ENCODE measurements at places on chromosomes 5 and 9.
A peak's percentile ranks its signal among the peaks of the same experiment; 100 is the strongest.

GRCh38 chr5:176530983-176531901, 6.0 kb downstream of the RNF44 start:
- DNase-seq = peak; percentile 21

DNA sequence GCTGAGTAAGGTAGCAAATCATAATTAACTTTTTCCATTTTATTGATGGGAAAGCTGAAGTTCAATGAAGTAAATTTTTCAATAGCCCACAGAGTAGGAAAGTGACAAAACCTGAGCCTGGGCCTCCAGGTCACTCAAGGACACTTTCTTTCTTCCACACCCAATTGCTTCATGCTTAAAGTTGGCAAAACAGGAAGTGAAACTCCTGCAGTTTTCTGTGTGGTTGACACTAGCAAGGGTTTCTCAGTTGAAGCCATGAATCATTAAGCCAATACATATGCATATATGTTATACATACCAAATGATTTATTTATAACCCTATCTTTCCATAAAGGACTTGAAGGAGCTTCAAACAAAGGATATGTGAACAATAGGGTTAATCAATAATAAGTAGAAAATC, 13.9 kb downstream of the TLR4 start:
- DNase-seq = peak; percentile 41

- DNase-seq = no peak
Observed at GRCh38 chr5:160310552-160311295, 1.6 kb downstream of the CCNJL start.

GRCh38 chr9:77158772-77159513, 18.4 kb upstream of the VPS13A start:
- no peak for DNase-seq

GRCh38 chr5:142082182-142082781, 26.3 kb upstream of the NDFIP1 start:
- DNase-seq = no peak

GRCh38 chr5:52774005-52774410, 13.7 kb upstream of the ITGA1 start:
- DNase-seq = no peak

DNA sequence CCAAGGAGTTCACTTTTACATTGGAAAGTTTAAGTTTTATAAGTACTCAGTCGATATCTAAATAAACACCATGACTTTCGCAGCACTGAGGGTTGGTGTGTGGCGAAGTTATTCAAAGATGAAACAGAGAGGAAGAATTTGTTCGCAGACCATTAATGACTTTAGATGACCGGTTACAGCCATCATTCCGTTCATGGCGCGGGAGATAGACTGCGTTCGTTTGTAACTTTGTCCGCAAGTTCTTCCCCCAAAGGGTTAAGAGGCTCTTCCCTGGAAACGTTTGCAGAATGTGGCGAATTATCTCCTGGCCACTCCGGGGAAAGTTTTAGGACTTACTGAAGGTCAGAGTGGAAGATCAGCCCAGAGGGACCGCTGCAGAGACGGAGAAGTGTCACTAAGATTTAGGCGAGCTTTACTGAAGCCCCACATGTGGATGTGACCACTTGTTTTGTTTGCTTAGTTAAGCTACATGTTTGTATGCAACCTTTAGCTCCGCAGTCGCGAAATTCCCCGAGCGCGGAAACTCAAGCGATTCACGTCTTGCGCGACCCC, 2.2 kb upstream of the FOXD1 start:
- no peak for DNase-seq

DNA sequence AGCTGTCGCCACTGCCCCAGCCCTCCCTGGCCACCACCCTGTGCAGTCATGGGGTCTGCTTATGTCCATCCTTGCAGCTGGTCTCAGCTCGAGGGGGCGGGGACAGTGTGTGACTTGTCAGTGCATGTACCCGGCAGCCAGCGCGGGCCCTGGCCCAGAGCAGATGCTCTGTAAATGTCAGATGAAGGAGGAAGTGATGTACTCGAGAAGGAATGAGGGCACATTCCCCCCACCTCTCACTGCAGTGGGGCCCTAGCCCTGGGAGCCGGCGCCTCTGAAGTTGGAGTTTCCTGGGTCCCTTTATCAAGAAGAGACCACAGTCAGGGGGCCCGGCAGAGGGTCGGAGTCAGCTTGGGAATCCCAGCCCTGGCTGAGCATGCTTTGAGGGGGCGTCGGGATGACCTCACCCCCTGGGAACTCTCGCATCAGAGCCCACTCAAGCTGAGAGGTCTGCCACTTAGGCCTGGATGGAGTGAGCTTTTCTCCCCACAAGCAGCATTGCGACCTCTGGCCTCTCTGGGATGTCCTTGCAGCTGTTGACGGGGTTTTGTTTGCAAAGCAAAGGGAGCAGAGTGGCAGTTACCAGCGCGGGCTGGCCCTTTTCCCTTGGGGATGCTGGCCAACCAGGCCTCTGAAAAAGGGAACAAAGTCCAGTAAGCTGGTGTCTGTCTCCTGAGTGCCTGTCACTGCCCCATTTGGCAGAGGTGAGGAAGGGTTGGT, 19.0 kb downstream of the NEURL1B start:
- DNase-seq = peak; percentile 75

DNA sequence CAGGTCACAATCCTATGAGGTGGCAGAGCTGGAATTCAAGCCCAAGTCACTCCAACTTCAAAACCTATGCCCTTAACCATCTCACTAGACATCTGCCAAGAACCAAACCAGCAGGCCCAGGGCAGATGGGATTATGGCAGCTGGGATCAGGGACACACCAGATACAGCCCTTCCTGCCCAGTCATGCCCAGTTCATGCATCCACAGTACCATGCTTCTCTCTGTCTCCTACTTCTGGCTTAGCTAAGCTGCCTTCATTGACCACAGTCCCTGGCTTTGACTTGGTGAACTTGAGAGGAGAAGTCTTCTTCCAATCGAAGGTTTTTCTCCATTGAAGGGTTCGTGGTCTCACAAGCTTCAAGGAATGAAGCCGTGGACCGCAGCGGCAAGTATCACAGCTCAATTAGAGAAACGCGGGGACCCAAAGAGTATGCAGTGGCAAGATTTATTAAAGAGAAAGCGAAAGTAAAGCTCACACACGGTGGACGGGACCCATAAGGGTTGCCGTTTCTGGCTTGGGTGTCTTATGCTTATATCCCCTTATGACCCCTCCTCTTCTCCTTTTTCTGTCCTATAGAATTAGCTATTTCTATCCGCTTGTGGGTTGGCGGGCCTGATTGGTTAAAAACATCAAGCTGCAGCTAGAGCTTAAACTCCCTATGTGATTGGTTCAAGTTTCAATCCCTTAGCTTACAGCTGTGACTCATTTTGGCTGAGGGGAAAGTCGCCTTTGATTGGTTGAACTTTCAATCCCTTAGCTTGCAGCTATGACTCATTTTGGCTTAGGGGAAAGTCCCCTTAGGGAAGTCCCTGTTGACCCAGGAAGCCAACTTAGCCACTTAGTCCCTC, 101.2 kb downstream of the TRIM36 start:
- peak; percentile 94 for DNase-seq

DNA sequence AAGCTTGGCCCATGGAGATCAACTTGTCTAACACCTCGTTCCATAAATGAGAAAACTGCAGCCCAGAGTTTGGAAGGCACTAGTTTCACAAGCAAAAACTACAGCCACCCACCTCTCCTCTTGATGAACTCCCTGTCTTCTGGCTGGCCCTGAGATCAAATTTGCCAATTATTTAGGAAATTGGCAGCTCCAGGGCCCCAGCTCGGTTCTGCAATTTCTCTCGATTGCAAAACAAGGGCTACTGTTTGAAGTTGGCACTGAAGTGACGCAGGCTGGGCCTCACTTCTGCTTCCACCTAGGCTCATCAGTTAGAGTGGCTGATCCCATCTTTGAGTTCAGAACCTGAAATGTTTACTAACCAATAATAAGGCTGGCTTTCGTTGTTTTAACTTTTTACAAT, 3.7 kb upstream of the GPX3 start:
- DNase-seq = no peak

- DNase-seq = no peak
Observed at GRCh38 chr5:116529615-116530014, 45.0 kb downstream of the SEMA6A start.

DNA sequence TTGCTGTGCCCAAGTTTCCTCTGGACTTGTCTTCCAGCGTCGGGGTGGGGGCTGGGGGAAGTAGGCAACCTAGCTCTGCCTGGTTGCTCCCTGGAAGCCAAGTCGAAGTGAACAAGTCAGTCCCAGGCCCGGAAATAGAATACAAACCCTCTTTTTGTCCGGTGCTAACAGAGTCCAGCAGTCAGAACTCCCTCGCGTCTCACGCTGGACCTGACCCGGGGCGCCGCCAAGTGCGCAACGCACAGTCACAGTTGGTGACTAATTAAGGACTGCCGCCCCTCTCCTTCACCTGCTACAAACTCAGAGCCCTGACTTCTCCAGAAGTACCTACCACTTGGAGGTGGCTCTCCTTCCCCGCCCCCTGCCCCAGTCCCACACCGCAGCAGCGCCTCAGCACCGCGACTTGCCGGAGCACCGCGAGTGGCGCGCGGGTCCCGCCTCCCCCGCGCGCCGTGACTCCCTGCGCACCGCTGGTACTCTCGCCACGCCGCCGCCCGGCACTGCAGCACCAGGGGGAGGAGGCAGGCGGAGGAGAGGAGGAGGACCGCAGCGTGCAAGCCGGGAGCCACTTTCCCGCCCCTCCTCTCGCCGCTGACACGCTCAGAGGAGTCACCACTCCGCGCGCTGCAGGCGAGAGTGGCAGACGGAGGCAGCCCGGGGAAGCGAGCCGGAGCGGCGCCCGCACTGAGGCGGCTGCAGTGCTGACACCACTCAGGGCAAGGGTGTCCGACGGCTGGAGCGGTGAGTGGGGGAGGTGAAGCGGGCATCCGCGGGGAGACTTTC, at the start of gene SV2C:
SV2C (plus strand) TSS at position 612 of the 783 bp plus-strand sequence. CDS start 48,368 bp downstream, outside the sequence.
- DNase-seq = no peak

GRCh38 chr9:79143211-79143610, 428.6 kb upstream of the TLE4 start:
- DNase-seq = no peak

- DNase-seq = no peak
Observed at GRCh38 chr5:72542695-72543094, 35.5 kb upstream of the ZNF366 start.

- DNase-seq = no peak
Observed at GRCh38 chr9:87609002-87609401, 111.3 kb downstream of the DAPK1 start.

DNA sequence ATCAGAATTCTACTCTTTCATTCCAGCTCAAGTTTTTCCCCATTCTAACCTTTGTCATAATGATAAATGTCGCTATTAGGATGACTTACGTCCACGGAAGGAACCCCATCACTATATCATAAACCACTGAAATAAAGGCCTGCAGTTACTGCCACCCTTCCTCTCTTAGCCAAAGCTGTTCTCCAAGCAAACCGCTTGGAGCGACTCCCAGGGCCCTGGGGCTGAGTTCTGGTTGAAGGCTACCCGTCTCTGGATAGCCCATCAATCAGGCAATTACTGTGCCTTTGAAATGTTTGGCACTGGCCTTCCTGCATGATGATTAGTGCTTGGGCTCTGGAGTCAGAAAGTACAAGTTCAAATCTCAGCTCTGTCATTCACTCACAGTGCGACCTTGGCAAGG, 386.0 kb downstream of the SPOCK1 start:
- DNase-seq = no peak

- peak; percentile 29 for DNase-seq
Observed at GRCh38 chr5:123545506-123545905, 33.5 kb downstream of the CSNK1G3 start.

DNA sequence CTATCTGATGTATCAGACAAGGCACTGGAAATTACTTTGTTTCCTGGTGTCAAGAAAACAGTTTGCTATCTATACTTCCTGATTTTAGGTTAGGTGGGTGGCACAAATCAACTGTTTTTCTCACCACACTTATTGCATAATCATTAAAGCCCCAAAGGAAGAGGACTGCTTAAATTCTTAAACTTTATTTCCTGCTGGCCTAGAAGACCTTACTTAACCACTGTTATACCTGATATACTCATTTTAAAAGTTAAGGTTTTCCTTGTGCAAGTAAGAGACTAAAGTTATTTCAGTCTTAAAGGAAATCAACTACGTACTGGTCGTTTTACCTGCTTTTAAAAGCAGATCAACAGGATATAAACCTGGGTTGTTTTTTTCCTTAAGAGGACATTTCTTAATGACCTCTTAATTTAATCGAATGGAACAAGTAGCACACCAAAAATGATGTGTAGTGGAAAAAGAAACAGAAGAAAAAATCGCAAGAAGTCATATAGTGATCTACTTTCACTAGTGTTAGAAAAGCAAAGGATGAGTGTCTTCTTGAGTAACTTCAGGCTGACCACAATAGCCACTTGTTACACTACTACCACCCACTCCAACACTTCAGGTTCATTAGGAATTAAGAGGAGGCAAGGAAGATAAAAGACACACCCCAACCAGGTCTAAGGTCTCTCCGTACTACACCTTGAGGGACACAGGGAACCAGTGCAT, 974 bp downstream of the CLINT1 start:
- peak; percentile 21 for DNase-seq

- DNase-seq = no peak
Observed at GRCh38 chr9:36316611-36317317, 58.5 kb upstream of the GNE start.

DNA sequence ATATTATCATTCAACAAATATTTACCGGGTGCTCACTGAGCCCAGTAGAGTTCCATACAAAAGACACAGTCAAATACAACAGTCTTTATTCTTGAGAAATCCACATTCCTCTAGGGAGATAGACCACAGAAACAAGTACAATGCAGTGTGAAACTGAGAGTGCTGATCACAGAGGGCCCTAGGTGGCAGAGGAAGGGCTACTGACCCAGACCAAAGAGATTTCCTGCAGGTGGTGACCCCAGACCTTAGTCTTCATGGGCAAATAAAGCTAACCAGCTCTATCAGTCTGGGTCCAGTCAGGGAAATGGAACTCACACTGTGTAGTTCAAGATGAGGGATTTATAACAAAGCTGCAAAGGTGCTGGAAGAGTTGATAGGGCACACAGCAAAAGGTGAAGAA, 110.4 kb upstream of the SLC27A6 start:
- DNase-seq = no peak

GRCh38 chr5:59185757-59186385, 603.0 kb downstream of the RAB3C start:
- no peak for DNase-seq

DNA sequence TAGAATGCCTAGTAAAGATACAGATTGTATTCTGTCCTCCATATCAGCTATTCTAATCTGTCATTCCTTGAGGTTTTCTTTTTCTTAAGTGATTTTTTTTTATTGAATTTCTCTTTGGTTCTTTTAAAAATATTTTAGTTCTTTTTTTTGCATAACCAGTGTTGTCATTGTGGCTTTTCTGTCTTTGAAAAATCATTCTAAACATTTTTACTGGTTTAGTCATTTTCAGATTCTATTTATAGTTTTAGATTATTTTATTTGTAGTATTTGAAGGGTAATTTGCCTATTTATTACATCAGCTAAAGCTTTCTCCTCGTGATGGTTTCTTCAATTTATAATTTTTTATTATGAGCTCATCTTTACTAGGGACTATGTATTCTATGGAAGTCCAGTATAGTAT, 78.1 kb downstream of the NDUFAF2 start:
- no peak for DNase-seq

GRCh38 chr5:109923205-109923604, 233.5 kb downstream of the MAN2A1 start:
- DNase-seq = no peak

DNA sequence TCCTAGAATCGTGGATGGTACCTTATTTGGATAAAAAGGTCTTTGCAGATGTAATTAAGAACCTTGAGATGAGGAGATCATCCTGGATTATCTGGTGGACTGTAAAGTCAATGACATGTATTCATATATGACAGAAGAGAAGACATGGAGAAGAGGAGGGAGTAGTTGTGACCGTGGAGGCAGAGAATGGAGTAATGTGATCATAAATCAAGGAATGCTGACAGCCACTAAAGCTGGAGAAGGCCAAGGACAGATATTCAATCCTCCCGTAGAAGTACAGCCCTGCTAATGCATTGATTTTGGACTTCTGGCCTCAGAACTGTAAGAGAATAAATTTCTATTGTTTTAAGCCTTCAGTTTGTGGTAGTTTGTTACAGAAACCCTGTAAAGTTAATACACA, 18.7 kb upstream of the TMEM161B start:
- no peak for DNase-seq
